ENCODE measurements at places on chromosomes 2 and 18.

DNA sequence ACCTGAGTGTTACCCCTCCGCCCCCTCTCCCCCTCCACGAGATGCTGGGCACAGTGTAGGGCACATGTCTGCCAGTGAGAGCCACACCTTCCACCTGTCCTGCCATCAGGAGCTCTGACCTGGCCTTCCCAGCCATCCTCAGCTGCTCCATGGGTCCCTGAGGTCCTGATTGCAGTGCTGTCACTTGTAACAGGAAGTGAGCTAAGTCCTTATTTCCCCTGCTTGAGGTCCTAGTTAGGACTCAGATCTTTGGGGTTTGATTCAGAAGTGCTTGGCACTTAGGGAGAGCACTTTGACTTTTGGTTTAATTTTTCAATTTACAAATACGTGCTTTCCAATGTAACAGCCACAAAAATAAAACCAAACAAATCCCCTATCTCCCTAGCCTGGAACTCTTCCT is 125.5 kb downstream of the WDSUB1 start:
- DNase-seq: no peak

DNA sequence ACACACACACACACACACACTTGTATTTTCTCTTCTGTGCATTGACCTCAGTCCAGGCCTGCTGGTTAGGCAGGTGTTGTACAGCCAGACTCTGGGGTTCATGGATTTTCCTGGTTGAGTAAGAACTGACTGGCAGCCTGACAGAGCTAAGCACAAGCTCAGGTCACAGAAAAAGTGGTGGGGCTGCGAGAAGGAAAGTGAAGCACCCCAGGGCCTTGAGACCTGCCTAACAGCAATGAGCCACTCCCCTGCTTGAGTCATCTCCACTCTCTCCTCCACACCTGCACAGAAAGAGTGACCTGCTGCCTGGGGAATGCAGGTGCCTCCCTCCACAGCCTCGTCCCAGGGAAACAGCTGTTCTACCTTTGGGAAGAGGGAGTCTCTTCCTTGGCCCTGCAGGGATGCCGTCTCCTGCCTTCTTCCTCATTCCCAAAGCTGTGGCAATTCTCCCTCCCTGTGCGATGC is 91.4 kb upstream of the LGALSL start:
- DNase-seq: no peak

- no peak for DNase-seq
These were observed 100.0 kb downstream of the MYO3B start for GRCh38 chr2:170277951-170278350.

DNA sequence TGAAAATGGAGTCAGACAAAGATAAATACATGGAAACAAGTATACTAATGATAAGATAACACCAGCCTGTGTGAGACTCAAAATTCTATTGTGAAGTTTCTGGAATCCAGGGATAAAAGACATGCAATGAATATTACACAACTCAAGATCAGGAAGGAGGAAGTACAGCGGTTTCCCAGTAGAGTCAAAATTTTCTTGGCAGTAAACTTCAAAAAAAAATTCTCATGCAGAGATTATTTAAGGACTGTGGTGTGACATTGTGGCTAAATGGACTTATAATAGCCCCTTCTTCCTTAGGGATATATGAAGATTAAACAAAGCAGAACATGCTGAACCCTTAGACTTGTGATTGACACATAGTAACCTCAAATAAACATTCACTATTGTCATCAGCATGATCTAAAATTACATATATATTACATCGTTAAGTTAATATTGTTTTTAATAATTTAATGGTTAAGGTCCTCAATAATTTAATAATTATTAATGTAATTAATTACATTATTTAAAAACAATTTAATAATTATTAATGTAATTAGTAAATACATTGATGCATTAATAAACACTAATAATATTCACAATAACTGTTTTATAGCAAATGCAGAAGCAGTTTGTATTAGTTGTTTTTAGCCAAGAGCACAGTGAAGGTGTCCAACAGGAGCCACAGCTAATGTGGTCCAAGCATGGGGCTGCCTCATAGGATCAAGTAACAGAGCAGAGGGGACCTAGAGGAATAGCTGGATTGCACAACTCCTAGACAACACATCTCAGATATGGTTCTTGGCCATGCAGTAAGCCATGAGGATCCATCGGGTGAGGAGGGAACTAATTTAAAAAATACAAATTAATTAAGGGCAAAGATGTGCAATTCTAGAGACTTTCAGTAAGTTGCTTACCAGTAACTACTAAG is 77.3 kb downstream of the POLE4 start:
- DNase-seq: no peak

GRCh38 chr2:120240901-120241429 is 11.7 kb upstream of the RALB start:
- no peak for DNase-seq

DNA sequence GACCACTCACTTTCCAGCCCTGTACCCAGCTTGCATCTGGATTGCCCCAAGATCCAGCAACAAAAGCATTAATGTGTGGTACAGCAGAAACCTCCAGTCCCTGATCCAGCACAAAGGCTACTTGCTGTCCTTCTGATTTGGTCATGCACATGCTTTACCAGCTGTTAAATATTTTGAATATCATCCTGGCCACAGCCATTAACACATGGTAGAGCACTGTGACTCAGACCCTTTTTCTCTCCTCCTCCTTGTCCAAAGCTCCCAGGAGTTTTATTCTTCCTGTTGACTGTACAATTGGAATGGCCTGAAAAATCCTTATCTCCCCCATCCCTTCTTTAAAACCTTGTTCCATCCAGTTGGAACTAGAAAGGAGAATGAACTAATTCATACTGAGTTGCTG is 419.7 kb upstream of the TNP1 start:
- DNase-seq: peak; percentile 97

DNA sequence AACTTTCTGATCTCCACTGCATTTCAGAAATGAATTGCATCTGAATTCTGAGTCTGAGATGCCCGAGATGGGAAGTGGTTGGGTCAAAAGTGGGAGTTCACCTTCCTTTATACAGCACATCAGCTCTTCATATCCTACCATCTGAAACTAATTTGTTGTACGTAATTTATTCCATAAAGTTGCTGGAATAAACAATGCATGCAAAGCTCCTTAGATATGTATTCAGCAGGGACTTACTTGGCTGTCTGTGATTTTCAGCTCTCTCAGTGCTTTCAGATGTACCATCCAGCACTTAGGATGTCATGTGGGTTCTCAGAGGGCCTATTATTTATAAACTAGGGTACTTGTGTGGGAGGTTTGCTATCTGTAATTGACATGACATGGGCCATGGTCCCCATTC is 46.9 kb upstream of the EFEMP1 start:
- no peak for DNase-seq

DNA sequence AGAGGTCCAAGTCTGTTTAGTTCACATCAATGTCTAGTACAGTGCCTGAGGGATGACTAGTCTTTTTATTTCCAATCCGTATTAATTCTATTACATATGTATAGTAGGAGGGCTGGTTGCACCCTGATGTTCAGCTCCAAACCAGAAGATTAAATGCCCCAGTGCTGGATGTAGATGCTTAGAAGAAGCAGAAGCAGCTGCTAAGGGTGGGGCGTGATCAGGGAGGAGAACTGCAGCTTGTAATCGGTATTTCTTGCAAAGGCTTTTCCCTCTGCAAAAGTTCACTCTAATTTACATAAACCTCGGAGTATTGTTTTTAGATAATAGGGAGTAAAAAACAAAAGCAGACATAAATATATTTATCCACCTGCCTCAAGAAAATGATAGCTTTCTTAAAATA is 145.3 kb upstream of the ITGA4 start:
- DNase-seq: no peak

GRCh38 chr2:160513120-160513519 is 19.5 kb upstream of the RBMS1 start:
- DNase-seq: no peak

DNA sequence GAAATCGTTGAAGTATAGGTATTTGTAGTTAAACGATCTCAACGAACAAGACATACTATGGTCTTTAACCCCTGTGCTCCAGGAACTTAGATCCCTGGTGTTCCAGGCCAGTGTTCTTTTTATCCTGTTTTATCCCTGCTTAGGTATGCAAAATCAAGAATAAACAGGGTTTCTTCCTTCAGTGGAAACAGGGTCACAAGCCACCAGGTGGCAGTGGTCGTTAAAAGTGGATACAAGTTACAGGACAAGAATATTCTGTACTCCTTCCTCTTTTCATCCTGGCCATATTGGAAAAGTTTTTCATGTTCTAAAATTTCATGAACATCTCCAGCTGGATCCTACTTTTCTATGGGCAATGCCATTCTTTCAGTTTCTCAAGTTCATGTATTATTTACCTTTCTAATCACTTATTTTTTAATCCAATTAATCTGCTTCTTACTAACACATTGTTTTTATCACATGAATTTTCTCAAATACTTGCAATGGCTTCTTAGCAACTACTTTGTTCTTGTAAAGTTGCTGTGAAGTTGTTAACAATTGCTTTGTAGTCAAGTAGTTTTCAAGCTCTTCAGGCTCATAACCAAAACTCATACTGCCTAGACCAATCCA is 16.4 kb upstream of the HNMT start:
- peak; percentile 39 for DNase-seq

DNA sequence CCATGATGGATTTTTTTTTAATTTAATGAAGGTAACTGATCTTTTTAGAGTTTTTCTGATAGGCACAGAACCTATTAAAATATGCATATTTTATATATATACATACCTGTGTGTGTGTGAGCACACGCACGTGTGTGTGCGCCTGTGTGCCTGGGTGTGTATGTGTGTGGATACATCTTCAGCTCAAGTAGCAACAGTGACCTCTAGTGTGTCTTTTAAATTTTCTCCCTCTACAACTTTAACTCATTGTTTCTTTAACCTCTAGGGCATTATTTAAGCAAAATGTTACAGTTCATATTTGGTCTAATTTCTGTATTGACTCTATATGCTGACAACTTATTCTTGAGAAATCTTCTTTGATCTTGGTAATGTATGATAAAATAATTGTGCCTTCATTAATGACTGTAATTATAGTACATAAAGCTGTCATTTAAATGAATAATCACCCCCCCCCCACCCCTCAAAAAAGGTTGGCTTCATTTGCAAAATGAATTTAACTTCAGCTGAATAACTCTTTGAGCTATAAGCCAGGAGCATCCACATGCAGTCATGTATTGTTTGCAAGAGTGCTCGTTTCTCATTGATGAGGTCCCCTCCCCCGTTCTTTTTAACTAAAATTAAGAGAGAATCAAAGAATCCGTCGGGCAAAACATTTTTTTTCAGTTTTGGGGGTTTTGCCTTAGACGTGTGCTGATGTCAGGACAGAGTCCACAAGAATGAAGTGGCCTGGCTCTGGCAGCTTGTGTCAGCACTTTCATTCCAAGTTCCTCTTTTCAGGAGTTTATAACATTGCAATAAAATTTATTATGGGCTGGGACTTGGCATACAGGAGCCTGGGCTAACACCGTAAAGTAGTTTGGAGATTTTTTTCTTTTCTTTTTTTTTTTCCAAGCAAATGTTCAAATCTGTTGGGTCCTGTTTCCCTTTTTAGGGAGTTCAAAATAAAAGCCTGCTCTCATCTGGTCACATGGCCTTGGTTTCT is 80.0 kb downstream of the ETAA1 start:
- DNase-seq: peak; percentile 34

Data from fibroblast of skin of left quadriceps (primary cell).